Fibroblast of skin of back (primary cell): ENCODE measurements at places on chromosomes 3 and 15.
A peak's percentile ranks its signal among the peaks of the same experiment; 100 is the strongest.

DNA sequence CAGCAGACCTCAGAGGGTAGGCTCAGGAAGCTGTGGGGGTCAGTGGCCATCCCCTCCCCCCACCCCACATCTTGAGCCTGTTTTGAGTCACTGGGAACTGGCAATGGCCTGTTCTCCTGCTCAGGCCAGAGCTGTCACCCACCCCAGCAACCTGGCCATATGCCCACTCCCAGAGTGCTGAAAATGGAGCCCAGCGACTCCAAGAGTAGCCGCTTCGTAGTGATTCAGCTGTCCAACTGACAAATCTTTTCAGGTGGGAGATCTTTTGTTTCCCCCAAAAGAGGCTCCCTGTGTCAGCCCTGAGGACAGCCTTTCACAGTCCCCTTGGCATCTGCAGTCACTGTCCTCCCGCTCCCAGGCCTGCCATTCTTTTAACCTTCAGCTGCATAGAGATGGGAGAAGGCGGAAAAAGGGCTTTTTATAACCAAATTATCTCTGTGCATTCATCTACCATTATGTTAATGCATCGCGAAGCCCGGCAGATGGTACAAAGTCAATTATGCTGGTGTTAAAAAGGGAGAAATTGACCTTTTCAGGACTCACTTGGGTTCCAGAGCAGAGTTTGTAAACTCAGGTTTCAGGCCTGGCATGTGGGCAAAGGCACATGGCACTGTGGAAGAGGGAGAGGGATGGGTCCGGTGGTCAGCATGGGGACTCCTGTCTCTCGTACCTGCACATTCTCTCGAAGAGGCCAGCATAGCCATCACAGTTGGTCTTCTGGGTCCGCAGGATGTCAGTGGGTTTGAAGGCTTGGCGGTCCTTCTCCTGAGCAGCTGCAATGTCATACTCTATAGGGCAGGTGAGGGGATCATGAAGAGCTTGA is 32.1 kb downstream of the KY start:
- no peak for DNase-seq

DNA sequence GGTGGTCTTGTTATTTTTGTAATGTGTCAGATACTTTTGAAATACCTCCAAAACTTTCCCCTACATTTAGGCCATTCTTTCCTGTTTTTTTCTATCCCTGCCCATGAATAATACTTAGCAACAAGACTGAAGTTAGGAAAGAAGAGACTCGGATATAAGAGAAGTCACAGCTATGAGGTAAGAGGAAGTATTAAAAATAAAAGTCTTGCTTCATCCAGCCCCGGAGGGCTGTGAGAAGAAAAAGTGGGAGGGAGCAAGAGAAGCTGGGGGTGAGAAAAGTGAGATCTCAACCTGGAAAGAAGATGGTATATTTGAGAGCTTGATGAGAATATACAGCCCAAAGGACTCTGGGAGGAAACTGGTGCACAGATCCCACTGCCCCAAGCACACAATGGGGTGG is 213.5 kb upstream of the CDIN1 start:
- DNase-seq = no peak

DNA sequence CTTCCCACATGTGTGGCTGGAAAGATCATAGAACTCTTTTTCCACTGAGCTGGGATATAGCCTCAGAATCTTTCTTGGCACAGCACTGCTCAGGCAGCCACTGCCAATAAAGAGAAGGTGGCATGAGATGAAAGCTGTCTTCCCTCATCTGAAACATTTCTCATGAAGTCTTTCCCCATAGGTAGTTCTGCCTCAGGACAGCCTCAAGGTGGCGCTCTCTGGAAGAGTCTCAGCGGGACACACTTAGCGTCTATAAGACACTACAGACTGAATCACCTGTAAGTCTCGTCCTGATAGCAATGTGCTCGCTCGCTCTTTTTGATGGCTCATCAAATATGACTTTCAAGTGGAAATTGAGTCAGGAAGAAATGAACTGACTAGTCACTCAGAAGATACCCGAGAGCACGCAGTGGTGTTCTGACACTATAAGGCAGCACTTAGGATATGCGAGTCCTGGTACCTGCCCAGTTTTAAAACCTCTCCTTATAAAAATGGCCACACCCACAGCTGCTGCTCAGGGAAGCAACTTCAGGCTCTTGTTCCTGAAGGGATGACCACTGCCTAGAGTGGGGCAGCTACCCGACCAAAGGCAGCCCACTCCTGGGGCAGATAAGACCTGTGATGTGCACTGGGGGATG is 269.5 kb downstream of the SUCLG2 start:
- peak; percentile 51 for DNase-seq

DNA sequence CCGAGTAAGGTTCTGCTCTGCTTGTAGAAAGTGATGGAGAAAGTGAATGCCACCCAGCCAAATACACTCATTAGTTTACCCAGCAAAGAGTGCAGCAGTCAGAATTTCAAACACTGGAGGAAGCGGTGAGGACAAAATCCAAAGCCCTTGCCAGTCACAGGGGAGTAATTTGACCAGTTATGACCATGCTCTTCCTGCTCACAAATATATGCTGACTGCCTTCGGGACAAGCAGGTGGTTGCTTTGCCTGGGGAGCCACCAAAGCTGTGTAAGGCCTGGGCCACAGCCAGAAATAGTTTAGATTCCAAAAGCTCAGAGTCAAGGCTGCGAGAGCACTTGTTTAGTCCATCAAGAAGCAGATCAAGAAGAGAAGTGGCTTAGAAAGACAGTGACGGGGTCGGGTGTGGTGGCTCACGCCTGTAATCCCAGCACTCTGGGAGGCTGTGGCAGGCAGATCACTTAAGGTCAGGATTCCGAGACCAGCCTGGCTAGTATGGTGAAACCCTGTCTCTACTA is 51.0 kb upstream of the ATP13A3 start:
- peak; percentile 82 for DNase-seq

DNA sequence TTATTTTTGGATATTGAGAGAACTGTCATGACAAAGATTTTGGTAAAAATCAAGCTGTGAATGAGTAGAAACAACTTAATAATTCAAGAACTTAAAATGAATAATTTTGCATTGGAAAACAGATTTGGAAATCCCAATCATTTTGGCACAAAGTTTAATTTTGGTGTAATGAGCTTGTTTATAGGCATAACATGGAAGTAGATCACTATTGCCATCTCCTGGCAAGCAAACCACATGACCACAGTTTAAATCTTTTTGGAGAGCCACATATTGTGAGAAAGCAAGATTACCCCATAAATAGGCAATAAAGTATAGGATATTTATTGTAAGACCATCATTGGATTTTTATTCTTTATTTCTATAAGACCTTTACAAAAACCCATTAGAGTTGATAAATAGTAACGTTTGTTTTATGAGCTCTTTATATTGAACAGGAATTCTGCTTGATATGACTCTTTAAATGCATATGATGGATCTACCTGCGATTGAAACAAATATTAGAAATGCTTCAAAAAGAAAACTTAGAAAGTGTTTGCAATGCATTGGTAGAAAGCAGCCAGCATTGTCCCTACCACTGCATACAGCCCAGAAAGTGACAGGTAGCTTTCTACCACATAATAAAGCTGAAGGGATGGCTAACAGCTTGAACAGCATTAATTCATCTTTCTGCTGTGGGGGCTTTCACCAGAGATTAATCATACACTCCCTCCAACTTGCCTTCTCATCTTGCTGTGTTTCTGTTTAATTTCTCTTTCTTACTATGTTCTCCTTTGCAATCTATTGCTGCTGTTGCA is 766.8 kb downstream of the TBL1XR1 start:
- peak; percentile 57 for DNase-seq
